ENCODE measurements at places on chromosomes 2 and 18.

DNA sequence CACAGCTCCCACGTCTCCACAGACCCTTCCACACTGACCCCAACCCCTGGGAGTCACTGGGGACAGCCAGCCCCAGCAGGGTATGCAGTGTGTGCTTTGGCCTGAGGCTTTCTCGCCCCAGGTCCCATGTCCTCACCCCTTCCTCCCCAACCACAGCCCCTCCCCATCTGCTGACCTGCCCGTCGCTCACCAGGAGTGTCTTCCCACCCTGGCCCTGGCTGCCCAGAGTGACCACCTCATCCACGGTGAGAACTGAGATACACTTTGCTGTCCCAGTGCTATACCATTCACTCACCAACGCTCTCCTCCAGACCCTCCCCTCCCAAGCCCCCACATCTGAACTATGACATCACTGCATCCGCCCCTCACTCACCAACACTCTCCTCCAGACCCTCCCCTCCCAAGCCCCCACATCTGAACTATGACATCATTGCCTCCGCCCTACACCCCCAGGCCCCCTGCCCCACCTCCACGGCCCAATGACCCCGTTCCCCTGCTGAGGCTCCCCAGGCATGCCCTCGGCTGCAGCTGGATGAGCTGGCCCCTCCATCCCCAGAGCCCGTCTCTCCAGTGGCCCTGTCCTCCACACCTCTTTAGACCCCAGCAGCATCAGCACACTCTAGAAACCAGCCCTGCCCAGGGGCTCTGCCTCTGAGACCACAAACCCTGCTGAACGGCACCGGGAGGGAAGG is 55.2 kb downstream of the ANKMY1 start:
- DNase-seq: no peak

GRCh38 chr2:39181297-39181696 is 60.4 kb upstream of the SOS1 start:
- no peak for DNase-seq

GRCh38 chr2:53104263-53104662 is 663.3 kb upstream of the CHAC2 start:
- peak; percentile 77 for DNase-seq

GRCh38 chr2:222525811-222526210 is 101.5 kb downstream of the SGPP2 start:
- DNase-seq: no peak

DNA sequence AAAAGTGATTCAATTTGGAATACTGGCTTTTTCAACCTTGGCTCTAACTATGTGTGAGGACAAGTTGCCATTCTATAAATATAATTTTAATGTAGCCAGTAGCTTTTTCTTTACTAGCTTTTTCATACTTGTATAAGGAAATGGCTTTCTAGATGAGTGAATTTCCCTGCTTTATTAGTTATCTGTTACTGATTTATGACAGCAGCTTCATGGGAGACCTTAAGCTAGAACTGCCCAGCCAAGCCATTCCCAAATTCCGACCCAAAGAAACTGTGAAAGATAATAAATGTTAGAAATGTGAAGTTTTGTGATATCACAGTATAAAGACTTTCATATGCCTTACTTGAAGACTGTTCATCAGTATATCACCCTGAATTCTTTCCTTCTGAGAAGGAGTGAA is 32.3 kb downstream of the BABAM2 start:
- no peak for DNase-seq

DNA sequence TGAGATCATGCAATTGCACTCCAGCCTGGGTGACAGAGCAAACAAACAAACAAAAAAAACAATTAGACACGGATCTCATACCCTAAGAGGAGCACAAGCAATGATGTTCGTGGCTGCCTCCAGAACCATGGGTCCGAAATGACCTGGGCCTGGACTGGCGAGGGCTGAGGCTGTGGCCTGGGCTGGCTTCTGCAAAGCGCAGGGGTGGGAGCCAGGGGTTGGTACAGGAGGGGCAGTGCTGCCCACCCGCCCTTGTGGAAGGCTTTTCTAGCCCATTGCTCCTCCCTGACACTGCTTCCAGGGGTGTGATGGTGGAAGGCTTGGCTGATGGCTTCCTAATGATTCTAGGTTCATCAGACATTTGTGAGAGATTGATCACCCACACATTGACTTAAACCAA is 167.8 kb downstream of the FHOD3 start:
- no peak for DNase-seq

DNA sequence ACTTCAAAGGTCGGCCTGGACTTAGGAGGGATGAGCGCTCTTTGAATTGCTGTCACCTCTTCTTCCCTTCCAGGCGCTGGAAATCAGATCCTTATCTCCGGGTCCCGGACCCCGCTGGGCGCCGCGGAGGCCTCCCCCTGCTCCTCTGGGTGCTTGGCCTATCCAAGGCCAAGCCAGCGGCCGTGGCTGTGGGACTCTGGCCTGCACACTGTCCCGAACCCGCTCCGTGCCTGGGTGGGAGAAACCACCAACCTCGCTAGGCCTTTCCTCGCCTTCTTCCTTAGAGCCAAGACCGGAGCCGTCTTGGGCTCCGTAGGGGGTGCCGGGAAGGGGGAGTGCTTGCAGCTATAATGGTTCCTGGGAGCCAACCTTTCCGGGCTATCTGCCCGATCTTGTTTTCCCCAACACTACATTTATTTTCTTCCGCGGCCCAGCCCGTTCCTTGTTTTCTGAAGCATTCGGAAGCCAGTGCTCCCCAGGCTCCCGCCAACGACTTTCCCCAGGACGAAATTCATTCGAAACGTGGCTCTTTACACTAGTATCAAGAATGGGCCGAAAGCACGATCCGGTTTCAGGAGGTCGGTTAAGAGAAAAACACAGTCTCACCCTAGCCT is 2.4 kb downstream of the OSR1 start:
- peak; percentile 40 for DNase-seq

DNA sequence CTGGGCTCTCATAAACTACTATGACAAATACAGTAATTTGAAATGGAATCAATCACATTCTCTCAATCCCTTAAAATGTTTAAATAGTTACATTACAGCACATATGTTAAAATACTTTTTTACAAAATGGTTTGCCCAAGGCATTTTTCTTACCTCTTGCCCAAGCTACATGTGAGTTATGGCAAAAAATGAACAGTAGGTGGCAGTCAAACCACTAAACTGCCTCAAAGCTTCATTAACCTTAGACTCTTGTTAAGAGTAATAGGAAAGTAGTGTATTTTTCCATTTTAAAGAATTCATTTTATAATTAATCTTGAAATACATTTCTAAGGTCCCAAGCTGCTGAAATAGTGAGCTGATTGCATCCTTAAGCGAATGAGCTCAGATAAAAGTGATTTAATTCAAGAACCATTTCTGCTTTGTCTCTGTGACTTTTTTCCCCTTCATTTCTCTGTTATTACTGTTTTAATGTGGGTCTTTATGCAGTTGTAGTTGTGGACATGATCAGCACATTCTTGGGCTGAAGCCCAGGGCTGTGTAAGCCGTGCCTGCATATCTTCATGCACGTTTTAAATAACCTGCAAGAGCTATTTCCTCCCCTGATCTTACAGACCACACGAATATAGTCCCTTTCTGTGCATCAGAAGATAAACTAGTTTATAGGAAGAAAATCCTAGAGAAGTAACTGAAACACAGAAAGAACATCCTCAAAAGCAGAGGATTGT is 311.8 kb downstream of the LNPK start:
- DNase-seq: peak; percentile 49

DNA sequence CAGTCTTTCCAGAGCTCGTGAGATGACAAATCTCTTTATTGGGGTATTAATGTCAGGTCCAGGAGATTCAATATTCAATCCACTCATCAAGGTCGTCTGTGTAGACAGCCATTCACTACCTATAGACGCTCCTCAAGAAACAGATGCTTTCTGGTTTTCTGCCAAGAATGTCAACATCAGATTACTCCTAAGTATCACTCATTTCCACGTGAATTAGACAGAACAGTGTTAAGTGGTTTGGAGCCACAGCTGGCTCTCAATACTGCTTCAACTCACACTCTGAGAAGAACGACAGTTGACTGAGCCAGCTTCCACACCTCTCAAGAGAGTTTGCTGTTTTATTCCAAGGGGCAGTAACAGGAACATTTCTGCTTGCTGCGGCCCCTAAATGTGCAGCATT is 113.5 kb upstream of the NEDD4L start:
- DNase-seq: no peak

- no peak for DNase-seq
These were observed 70.6 kb upstream of the ITGB6 start for GRCh38 chr2:160270571-160271113.

DNA sequence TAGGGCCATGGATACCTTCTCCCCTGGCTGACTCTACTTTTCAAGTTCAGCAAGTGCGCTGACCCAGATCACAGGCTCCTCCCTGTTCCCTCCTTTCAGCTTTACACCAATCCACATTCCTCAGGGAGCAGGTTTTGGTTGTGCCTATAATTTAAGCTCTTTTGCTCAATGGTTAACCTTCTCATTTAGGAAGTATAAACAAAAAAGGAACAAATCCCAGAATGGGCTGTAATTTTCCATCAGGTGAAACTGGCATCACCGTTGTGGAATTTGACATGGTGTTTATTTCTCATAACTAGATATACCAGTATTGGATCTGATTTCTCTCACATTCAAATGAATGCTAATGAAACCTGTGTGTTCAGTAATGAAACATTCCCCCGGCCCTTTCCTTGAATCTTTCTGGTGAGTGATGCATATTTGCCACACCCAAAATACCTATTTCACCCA is 13.6 kb downstream of the STRN start:
- DNase-seq: peak; percentile 60

DNA sequence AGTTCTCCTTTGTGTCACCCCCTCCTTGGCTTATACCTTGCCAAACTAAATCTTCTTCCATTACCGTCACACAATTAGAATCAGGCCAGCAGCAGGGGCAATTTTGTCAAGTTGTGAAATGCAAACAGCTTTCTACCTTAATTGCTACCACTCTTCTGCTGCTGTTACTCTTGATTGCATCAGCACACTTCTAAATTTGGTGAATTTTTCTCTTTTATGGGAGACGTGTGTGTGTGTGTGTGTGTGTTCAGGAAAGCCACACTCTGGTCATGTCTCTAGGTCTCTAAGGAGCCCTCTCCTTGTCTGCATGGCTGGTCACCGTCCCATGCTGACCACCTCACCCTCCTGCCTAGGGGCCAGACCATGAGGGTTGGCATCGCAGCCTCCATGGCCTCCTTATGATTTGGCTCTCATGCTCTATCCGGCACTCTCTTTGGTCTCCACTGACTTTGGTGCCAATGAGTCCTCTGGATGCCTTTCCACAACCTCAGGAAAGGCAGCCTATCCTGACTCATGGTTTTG is 87.7 kb downstream of the GATA6 start:
- DNase-seq: no peak

DNA sequence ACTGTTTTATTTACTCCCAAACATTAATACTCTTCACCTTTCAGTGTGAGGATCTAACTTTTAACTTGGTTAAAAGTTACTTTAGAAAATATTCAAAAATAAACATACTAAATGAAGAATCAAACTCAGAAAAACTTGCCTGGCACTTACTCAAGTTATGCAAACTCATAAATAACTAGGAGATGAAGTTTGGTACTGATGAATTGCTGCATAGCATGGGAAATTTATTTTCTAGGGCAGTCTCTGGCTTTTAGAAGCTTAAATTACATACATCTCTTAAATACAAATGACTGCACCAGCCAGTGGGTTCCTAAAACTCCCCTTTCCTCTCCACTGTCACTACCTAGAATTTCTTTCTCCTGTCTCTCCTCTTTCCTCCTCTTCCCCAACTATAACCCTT is 46.7 kb upstream of the CREB1 start:
- DNase-seq: no peak

DNA sequence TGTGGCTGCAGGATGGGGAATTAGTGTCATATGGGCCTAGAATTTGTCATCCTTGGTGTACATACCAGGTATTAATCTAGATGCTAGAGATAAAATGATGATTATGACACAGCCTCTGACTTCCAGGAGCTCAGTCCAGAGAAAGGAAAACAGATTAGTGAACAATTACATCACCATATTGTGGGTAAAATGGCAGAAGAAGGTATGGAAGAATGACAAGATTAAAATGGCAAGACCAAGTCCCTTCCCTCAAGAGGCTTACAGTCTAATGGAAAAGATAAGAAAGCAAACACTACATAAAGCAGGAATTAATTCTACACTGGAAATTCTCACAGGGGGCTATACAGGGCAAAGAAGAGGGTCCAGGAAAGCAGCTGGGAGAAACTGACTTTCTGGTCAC is 25.9 kb upstream of the TYMS start:
- no peak for DNase-seq

DNA sequence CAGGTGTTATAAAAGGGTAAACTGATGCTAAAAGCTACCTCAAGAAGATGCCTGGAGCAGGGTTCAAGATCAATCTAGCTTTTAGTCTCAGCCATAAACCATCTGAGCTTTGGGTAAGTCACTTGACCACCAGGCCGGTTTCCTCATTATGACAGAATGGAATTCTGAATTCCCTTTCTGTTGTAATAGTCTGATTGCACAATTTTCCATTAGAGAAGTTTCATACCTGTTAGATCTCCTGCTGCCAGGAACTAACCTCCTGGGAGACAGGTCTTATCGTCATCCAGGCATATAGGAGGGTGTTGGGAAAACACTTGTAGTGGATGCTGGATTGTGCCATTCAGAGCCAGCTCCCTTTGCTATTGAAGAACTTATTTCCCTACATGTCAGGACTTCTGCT is 272.5 kb downstream of the TDRD15 start:
- DNase-seq: peak; percentile 27

DNA sequence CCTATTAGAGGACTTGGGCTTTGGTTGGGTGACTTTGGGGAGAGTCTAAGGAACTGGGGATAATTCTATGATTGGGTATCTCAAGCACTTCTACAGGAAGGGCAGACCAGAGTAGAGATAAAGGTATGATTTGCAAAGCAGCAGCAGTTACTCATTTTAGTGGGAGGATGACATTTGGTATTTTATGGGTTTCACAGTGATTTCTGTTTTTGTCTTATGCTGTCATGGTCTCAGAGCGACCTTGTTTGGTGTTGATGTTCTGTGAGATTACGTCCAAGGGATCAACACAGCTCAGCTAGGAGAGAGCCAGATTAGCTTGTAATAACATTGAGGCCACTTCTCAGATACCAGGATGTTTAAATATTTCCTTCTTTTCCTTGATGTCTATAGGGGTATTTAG is 18.2 kb downstream of the TTR start:
- no peak for DNase-seq

- DNase-seq: peak; percentile 19
These were observed 345.3 kb downstream of the TSN start for GRCh38 chr2:122100756-122101155.

GRCh38 chr2:72927619-72928550 is 10.6 kb downstream of the EMX1 start:
- DNase-seq: no peak
